AG09309 (cell line): ENCODE measurements at places on chromosomes 7 and 10.
A peak's percentile ranks its signal among the peaks of the same experiment; 100 is the strongest.

DNA sequence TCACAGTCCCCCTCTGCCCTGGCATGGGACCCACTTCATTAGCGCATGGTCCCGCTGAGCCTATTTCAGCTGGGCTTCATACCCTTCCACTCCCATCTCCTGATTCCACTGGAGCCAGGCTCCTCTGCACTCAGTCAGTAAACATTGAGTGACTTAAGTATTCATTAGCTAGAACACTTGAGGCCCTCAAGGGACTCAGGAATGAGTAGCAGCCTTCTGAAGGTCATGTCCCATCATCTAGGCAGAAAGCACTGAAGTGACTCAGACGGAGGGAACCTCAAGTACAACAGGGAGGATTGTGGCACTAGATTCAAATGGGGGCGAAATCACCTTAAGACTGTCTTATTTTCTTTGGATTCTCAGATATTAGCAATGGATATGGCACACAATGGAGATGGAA is 186.6 kb upstream of the INHBA start:
- no peak for DNase-seq

DNA sequence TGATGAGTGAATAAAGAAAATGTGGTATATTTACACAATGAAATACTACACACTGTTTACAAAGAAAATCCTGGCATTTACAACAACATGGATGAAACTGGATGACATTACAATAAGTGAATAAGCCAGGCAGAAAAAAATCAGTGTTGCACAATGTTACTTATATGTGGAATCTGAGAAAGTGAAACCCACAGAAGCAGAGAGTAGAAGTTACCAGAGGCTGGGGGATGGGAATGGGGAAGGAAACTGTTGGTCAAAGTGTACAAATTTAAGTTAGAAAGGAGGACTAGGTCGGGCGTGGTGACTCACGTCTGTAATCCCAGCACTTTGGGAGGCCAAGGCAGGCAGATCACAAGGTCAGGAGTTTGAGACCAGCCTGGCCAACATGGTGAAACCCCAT is 538.5 kb upstream of the MKI67 start:
- no peak for DNase-seq

DNA sequence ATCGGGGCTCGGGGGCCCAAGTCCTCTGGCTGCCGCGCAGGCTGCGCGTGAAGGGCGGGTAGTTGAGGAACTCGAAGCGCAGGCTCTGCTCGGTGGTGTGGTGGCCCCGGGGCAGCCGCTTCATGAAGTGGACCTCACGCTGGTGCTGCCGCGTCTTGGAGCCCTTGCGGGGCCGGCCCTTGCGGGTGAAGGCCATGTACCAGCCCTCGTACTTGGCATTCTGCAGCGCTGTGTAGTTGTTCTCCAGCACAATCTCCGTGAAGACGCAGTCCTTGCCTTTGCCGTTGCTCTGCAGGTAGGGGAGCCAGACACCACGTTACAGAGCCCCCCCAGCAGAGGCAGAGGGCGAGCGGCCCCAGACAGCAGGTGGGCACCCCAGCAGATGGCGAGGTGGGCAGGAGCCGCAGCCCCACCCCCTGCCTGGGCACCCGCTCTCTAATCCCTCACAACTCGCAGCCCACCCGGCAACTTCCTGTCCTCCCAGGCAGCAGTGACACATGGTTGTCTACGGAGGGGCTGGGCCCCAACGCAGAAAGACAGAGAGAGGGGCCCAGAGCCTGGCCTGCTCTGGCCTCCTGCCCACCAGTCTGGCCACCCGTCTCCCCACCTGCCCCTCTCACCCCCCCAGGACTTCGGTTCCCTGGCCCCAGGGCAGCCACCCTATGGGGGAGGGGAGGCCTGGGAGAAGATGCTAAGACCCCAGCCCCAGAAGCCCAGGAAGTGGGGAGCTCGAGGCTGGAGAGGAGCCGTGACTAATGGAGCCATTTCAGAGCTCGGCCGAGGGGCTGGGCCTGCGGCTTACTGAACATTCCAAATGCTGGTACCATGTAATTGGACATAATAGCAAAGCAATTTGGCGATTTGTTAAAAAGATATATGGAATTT is 5.3 kb downstream of the FGF8 start:
- no peak for DNase-seq

DNA sequence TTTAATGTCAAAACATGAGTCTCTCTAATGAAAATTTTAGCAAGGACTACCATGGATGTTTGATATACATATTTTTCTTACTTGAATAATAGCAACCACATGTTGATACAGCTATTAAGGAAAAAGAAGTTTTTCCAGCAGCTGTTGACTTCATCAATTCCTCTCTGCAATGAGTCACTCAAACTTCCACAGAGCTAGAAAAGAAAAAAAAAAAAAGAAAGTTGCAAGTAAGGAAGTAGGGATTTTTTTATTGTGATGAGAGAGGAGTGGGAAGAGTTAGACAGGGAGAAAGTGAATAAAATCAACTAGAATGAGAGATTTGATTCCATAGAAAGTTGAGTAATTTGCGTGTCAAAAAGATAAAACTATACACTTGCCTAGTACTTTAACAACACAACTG is 46.2 kb downstream of the CAV1 start:
- peak; percentile 66 for DNase-seq

DNA sequence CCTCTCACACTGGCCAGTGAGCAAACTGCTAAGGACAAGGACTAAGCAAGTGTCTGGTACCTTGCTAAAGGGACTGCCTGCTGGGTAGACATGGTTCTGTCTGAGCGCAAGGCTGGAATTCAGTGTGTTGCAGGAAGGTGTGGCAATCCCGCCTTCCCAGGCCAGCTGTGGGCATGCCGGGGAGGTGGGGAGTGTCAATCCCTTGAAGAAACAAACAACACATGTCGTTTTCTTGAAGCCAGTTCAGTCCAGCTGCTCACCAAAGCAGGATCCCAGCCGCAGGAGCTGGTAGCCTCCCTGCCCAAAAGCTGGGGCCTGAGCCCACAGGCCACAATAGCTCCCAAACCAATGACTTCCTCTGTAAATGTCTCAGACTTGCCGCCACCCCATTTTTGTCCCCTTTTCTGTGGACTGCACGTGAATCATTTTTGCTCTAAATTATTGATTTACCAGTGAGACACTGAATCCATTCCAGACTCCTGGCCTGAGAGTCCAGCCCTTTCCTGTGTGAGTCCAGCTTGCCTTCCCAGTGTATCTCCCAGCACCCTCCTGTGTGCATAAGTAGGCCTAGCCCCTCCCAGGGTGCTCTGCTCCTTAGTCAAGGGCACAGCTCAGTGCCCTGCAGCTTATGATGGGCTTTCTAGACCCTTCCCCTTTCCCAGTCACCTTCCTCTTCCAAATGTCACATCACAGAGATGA is 166.8 kb downstream of the RGS10 start:
- no peak for DNase-seq

GRCh38 chr7:151756076-151756731 is 120.7 kb downstream of the PRKAG2 start:
- no peak for DNase-seq

- DNase-seq, result no peak
Measured at GRCh38 chr7:152335900-152336571, 99.8 kb downstream of the KMT2C start.

- DNase-seq, result no peak
Measured at GRCh38 chr7:110889335-110889734, 201.6 kb upstream of the LRRN3 start.

DNA sequence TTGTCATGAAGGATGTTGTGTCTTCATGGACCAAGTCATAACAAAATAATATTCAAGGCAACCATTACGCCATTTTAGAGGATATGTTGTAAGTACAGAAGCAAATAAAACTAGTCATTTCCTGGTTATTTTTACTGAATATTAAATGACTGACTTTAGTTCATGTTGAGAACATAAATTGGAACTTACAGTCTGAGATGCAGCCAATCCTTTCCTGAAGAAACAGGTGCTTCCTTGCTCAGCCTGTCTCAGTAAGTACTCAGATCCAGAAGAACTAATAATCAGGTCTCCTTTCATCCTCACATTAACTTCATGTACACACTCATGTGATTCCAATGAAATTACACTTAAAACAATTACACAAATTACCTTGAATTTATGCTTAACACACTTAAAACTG is 12.3 kb downstream of the SEMA3A start:
- DNase-seq, result no peak

DNA sequence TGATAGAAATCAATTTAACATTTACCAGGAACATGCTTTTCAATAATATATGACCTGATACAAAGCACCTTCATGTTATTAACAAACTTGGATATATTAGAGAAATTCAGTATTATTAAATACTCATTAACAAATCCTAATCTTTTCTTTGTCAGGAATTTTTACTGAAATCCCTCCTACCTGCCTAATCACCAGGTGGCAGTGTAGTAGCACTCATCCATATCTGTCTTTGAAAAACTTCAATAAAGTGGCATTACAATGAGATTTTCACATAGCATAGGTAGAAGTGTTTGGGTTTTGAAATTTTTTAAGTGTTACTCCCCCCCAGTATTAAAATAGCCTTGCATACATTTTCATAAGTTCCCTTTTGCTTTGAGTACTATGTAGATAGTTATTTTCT is 1246.6 kb upstream of the LRRN3 start:
- no peak for DNase-seq

- no peak for DNase-seq
Measured at GRCh38 chr7:117096942-117097341, 143.6 kb downstream of the ST7 start.

DNA sequence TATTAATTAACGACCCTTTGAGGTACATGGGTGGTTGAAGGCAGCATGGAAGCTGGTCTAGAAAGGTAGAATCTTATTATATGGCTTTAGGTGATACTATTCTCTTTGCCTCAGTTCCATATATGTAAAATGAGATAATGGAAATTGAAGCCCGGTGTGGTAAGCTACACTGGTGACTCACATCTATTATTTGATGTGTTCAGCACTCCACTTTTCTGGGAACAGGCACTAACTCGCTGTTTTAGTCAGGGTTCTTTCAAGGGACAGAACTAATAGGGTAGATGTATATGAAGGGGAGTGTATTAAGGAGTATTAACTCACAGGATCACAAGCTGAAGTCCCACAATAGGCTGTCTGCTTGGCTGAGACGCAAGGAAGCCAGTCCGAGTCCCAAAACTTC is 4.4 kb upstream of the TRUB1 start:
- no peak for DNase-seq

DNA sequence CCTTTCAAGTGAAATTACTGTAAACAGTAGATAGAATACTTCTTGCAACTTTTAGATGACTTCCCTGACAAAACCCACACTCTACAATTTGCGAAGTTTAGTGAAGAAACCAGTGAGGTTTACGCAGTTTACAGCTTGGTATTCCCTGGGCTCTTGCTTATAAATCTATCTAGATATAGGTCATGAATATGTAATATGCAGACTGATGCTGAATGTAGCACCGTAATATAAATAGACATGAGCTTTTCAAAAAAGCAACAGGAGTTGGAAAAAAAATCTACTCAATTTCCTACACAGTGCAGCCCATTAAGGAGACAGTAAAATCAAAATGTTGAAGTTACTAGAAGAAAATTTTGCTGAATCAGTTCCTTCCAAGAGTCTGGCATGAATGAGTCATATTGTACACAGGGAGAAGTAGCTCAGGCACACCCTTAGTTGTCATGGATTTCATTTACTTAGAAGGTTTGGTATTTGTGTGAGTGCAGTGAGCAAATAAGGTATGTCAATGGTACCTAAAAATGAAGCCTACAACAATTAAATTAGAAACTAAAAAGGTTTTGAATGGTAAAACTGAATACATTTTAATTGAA is 67.7 kb upstream of the NEUROD6 start:
- no peak for DNase-seq

GRCh38 chr7:72416846-72417245 is 4.7 kb upstream of the CALN1 start:
- no peak for DNase-seq

GRCh38 chr7:147586526-147586925 is 1004.0 kb upstream of the C7orf33 start:
- DNase-seq, result no peak

GRCh38 chr7:39606352-39606751 is 17.0 kb upstream of the RALA start:
- no peak for DNase-seq

DNA sequence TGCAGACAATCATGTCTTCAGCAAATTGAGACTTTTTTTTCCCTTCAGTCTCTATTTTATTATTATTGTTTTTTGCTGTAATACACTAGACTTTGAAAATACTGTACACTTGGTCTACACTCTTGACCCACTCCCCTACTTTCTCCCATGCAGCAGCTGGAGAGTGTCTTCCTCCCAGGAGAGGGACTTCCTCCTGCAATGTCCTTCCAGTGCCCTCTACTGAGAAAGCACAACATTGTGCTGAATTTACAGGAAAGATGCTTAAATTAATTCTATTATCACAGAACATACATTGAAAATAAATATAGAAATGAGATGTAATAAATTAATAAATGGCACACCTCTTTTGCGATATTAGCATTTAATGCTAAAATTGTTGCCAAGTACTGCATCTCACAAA is 411.3 kb downstream of the CCSER2 start:
- no peak for DNase-seq

GRCh38 chr10:6297951-6298381 is 95.2 kb downstream of the PFKFB3 start:
- no peak for DNase-seq

GRCh38 chr7:43522406-43523156 is 60.3 kb upstream of the STK17A start:
- peak; percentile 37 for DNase-seq

GRCh38 chr7:31512166-31512565 is 1.7 kb upstream of the ITPRID1 start:
- no peak for DNase-seq

GRCh38 chr7:1366801-1367405 is 92.4 kb downstream of the MICALL2 start:
- DNase-seq, result no peak

GRCh38 chr10:36281831-36282331 is 639.8 kb upstream of the FZD8 start:
- no peak for DNase-seq

- DNase-seq, result no peak
Measured at GRCh38 chr7:116618338-116619128, 53.5 kb upstream of the MET start.

- DNase-seq, result no peak
Measured at GRCh38 chr10:119424258-119424975, 118.1 kb downstream of the RGS10 start.

DNA sequence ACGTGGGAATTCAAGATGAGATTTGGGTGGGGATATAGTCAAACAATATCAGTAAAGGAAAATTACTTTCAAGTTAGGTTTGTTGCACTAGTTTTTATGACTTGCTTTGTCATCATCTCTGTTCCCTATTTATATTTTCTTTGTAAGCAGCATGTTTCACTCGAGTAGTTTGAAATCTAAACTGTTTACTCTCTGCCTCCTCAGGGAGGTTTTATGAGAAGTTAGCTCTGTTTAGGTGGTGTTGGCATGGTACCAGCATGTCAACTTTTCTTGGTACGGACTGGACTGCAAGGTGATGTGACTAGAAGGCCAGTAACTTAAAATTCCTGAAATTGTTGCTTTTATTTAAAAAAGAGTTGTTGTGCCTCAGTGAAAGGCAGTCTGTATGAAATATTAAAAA is 59.2 kb upstream of the MTPN start:
- DNase-seq, result no peak
